ENCODE measurements at places on chromosomes 2 and 18.

- DNase-seq = no peak
Measured at GRCh38 chr2:41947701-41948396, 100.0 kb upstream of the PKDCC start.

- no peak for DNase-seq
Measured at GRCh38 chr18:70732188-70732587, 443.3 kb downstream of the SOCS6 start.

DNA sequence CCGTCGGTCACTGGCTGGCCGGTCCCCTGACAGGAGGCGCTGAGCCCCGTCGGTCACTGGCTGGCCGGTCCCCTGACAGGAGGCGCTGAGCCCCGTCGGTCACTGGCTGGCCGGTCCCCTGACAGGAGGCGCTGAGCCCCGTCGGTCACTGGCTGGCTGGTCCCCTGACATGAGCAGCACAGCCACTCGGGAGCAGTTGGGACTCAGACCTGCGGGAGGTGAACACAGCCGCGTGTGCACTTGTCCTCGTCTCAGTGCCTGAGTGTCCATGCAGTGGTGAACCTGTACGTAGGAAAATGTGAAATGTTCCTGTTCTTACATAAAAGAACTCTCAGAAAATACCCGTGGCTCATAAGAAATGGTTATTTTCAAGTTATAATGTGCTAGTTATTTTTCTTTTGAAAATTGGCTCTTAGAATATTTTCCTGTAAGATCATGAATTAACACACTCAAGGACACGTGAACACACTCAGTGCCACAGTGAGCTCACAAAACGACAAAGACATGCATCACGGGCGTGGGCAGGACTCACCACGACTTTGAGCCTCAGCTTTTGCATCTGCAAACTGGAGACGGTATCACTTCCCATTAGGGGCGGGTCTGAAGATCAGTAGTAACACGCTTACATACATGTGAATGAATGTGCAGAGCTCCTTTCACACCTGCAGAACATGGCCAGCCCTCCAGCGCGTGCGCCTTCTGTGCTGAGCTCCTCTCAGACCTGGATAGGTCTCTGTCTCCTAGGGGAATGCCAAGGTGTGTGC lies 21.1 kb upstream of the NFATC1 start:
- DNase-seq = no peak

DNA sequence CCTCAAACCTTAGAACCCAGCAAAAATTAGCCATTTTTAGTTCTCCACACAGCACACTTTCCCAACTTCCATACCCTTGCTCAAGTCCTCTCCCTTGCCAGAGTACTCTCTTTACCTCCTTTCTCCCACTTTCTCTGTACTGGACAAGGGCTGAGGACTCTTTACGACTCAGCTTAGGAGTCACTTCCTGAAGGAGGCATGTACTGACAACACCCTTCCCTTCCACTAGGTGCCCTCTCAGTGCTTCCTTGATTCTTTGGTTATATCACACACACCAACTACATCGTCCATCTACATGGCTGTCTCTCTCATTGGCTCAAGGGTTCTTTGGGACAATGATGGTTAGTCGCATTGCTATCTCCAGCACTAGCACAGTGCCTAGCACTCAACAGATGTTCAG lies 5.2 kb upstream of the C18orf63 start:
- DNase-seq = no peak

DNA sequence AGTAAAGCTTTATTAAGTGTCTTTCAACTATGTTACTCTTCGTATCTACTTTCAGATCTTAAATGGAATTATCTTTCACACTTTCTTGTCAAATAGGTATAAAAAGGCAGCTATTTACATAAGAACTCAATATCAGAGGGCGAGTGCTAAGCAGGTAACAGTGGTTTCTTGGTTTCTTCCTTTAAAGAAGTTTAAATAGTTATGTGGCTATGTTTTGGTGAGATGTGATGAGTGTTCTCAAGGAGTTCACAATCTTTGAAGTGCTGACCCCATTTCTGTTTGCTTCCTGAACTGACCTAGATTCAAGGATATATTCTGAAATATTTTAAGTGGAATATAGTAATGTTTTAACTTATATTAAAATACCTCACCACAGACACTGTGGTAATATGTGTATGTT lies 161.9 kb downstream of the DPP4 start:
- DNase-seq = no peak

- DNase-seq = no peak
Measured at GRCh38 chr18:33699372-33699771, 121.4 kb downstream of the ASXL3 start.

GRCh38 chr18:30334781-30335180 lies 707.8 kb downstream of the DSC3 start:
- no peak for DNase-seq
